Right atrium auricular region (tissue), 2 donors: ENCODE measurements at places on chromosomes 3 and 15. TPM values are rescaled to one million over a fixed set of nuclear protein-coding genes. Genes with fewer than 3 reads are reported as not detected.
A peak's percentile ranks its signal among the peaks of the same experiment; 100 is the strongest.

The WNT5A gene
- 8.0 TPM for total RNA-seq

DNA sequence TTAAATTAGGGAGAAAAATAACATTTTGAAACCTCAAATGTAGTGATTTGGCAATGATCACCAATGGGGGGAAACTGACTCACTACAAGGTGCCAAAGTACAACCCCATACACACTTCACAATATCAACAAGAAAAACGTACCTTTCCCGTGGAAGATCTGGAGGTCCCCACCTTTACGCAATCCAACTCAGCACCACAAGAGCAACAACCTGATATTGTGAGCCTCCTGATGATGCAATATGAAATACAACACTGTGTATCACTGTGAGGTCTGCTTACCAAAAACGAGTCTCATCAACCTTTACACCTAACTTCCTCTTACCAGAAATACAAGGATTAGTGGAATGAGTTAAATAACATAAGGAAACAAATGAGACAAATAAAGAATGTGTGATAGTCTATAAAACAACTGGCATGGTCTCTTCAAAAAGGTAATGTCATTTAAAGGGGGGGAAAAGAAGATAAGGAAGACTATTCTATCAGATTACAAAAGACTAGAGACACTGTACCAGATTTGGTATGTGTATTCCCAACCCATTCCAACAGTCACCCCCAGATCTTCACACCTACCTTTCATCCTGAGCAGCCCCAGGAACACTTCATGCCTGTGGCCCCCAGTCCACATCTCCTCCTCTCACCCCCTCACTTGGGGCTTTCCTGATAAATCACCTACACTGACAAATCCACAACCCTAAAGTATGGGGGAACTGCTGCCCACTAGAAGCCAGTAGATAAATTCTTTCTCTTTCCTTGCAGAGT is 27.7 kb downstream of the DLG1 start:
- H3K27ac ChIP-seq = no peak overlapping the region
- no peaks in the 10 kb centered on the region for H3K4me1 ChIP-seq
- no peaks in the 10 kb centered on the region for H3K27me3 ChIP-seq
- peaks cover under 1% of the 10 kb centered on the region for H3K36me3 ChIP-seq

- no peaks in the 10 kb centered on the region for H3K36me3 ChIP-seq
- H3K27me3 ChIP-seq = no peaks in the 10 kb centered on the region
These were observed 157.9 kb downstream of the STAC start for GRCh38 chr3:36538136-36538749.

- H3K36me3 ChIP-seq = peaks cover 30% of the 10 kb centered on the region
- H3K4me1 ChIP-seq = no peaks in the 10 kb centered on the region
These were observed 13.3 kb downstream of the ADAMTS7 start for GRCh38 chr15:78797951-78798350.

The TGM4 gene
- not detected for total RNA-seq

The MELTF gene
- 6.7 TPM for total RNA-seq

- H3K4me3 ChIP-seq = no peak overlapping the region
- H3K4me1 ChIP-seq = peaks cover 97% of the 10 kb centered on the region
- H3K36me3 ChIP-seq = no peaks in the 10 kb centered on the region
- H3K27me3 ChIP-seq = no peaks in the 10 kb centered on the region
These were observed 5.5 kb downstream of the BMF start for GRCh38 chr15:40102897-40103858.

- H3K27ac ChIP-seq = no peak overlapping the region
- no peaks in the 10 kb centered on the region for H3K27me3 ChIP-seq
- H3K4me1 ChIP-seq = no peaks in the 10 kb centered on the region
- H3K36me3 ChIP-seq = no peaks in the 10 kb centered on the region
These were observed 39.0 kb downstream of the IL12A start for GRCh38 chr3:160027541-160028195.

The NTRK3 gene
- total RNA-seq = 4.5 TPM

The CBLB gene
- 24.6 TPM for total RNA-seq

DNA sequence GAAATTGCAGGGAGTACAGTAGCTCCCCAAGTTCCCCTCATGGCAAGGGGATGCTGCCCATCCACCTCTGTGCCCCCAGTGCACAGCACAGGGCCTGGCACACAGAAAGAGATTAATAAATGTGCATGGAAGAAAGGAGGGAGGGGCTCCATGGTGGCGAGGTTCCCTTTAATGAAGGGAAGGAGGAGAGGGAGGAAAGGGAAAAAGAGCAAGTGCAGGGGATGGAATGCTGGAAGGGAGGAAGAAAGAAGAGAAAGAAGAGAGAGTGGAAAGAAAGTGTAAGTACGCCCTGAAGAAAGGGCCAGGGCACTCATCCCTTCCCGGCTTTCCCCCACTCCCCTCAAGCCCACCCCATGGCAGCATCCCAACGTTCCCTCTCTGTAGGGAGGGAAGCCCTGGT is 1.5 kb upstream of the VIPR1 start:
- no peaks in the 10 kb centered on the region for H3K36me3 ChIP-seq
- H3K27me3 ChIP-seq = no peaks in the 10 kb centered on the region
- no peak overlapping the region for H3K27ac ChIP-seq
- DNase-seq = peak; percentile 13

- H3K27me3 ChIP-seq = no peaks in the 10 kb centered on the region
- no peak for DNase-seq
- peaks cover 64% of the 10 kb centered on the region for H3K36me3 ChIP-seq
- no peak overlapping the region for H3K27ac ChIP-seq
These were observed 45.8 kb downstream of the CHP1 start for GRCh38 chr15:41276831-41277230.

The GOLGA6A gene
- total RNA-seq = not detected

- H3K4me1 ChIP-seq = no peaks in the 10 kb centered on the region
- no peak for DNase-seq
- no peak overlapping the region for H3K27ac ChIP-seq
- no peaks in the 10 kb centered on the region for H3K36me3 ChIP-seq
These were observed 17.6 kb downstream of the DAZL start for GRCh38 chr3:16587681-16588060.

The WDR93 gene
- 0.20 TPM for total RNA-seq
